Hematopoietic multipotent progenitor cell treated with erythropoietin and hydrocortisone succinate and interleukin-3 and kit ligand, for 6 days (in vitro differentiated cells): ENCODE measurements at places on chromosomes 12 and 14.

GRCh38 chr14:68466491-68466977 lies 326.3 kb downstream of the ZFP36L1 start:
- DNase-seq, result no peak

- no peak for DNase-seq
These were observed 155.9 kb downstream of the ESRRB start for GRCh38 chr14:76531821-76532318.

DNA sequence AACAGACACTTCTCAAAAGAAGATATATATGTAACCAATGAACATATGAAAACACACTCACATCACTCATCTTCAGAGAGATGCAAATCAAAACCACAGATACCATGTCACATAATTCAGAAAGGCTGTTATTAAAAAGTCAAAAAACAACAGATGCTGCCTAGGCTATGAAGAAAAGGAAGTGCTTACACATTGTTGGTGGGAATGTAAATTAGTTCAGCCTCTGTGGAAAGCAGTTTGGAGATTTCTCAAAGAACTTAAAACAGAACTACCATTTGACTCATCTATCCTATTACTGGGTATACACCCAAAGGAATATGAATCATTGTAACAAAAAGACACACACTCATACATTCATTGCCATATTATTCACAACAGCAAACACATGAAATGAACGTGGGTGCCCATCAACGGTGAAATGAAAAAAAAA lies 35.1 kb downstream of the EIF2S3B start:
- DNase-seq, result no peak

- no peak for DNase-seq
These were observed 691.4 kb upstream of the TBX3 start for GRCh38 chr12:115375186-115375991.

DNA sequence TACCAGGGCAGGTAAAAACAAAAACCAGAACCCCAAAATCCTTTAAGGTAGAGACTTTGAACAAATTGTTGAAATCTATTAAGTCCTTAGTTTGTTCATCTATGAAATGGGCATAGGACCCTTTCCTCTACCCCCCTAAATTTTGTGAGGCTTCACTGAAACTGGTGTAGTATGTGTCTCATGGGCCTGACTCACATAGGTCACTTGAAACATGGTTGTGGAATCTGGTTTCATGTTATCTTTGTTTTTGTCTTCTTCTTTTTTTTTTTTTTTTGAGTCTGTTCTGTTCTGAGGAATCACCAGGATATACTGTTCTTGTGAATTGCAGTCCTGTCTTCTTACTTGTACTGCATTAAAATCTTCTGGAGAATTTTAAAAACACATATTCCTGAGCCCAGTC lies 202.2 kb downstream of the KTN1 start:
- DNase-seq, result no peak

- DNase-seq, result no peak
These were observed 104.1 kb downstream of the EPS8 start for GRCh38 chr12:15684896-15685658.

DNA sequence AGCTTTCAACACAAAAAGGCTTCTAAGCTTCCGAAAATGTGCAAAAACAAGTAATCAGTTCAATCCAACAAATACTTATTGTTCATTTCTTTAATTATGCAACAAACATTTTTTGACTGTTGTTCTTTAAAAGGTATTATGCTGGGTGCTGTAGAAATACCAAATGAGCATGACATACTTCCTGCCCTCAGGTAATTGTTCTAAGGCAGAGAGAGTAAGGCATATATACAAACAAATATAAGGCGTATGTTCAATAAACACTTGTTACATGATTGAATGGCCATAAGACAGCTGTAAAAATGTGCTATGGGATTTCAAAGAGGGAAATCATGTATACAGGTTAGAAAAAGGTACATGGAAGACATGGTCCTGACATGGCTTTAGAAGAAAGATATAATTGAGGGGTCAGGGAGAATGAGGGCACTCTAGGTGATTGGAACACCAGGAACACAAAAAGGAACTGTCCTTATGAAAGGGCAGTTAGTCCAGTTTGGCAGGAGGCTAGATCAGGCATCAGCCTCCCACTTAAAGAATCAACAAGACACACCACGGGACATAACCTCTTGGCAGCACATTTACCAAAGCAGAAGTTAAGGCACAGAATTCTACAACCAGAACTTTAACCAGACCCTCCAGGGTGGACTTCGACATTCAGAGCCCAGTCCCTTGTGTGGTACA lies 135.8 kb upstream of the SCAF11 start:
- DNase-seq, result no peak

DNA sequence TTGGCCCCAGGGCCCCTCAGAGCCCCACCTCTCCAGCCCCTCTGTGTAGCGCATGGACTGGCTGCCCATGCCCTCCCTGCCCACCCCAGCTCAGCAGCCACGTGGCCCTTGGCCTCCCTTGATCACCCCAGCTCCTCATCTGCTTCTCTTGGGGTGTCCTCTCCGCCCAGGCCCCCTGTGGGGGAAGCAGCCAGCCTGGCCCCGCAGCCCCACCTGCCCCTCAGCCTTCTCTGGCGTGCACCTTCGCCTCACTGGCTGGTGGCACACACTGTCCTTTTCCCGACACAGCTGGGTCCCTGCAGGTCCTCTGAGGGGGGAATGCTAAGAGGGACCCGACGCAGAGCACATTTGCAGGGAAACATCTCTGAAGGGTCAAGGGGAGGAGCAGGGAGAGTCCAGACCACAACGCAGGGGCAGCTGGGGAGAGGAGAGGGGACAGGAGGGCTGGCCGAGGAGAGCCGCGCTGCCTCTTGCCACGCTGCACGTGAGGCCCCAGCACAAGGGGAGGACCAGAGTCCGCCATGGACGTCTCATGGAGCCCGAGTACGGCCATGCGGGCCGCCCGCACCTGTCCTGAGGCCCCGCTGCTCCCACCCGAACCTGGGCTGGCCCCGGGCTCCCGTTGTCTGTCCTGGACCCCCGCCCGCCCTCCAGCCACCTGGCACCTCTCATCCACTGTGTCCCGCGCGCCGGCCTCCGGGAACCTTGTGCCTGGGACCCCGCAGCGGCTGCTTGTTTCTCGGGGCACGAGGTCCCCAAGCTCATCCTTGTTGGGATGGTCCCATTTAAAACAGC lies 36.1 kb downstream of the PACS2 start:
- DNase-seq, result no peak
